ENCODE measurements at places on chromosomes 12 and 14.

- DNase-seq: no peak
Observed at GRCh38 chr14:35337269-35338255, 45.4 kb downstream of the PSMA6 start.

- DNase-seq: no peak
Observed at GRCh38 chr14:93821051-93821450, 32.8 kb upstream of the PRIMA1 start.

- DNase-seq: peak; percentile 57
Observed at GRCh38 chr12:63977441-63977840, 132.9 kb downstream of the SRGAP1 start.

- no peak for DNase-seq
Observed at GRCh38 chr14:34742270-34743115, 28.1 kb upstream of the CFL2 start.

GRCh38 chr12:105713606-105714305 lies 383.3 kb downstream of the C12orf75 start:
- no peak for DNase-seq

DNA sequence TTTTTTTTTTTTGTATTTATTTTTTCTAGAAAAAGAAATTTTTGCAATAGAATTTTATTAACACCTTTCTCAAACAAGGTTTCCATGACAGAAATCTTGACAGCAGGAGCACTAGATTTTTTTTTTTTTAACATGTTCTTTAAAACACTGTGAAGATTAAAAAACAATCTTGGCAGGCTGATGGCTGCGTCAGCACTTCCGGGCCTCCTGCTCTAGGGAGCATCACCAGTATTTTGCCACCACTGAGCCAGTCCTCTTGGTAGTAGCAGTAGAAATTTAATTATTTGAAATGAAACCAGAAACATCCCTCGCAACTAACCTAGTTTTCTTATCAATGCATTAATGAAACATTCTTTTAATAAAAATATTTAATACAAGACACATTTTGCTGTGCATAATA lies 99.6 kb downstream of the APAF1 start:
- DNase-seq: no peak
